ENCODE measurements at places on chromosomes 7 and 10. TPM values are rescaled to one million over a fixed set of nuclear protein-coding genes. Genes with fewer than 3 reads are reported as not detected.

DNA sequence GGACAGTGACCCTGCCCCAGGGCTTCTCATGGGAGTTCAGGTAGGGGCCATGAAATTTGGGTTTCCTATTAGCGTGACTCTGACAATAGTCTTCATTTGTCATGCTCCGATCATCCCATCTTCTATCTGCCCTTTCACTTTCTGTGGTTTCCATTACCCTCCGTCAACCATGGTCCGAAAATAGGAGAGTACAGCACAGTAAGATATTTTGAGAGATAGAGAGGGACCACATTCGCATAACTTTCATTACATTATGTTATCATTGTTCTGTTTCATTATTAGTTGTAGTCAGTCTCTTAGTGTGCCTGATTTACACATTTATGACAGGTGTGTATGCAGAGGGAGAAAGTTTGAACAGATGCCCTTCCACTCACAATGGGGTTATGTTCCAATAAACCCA, 649.2 kb downstream of the SDK1 start:
- no peak overlapping the region for H3K27ac ChIP-seq
- H3K36me3 ChIP-seq = no peaks in the 10 kb centered on the region
- peaks cover 68% of the 10 kb centered on the region for H3K27me3 ChIP-seq
- no peak for DNase-seq
- no peak overlapping the region for H3K4me3 ChIP-seq

GRCh38 chr7:16851829-16852228, 30.0 kb downstream of the AGR3 start:
- no peak overlapping the region for H3K4me3 ChIP-seq
- no peaks in the 10 kb centered on the region for H3K27me3 ChIP-seq
- H3K36me3 ChIP-seq = no peaks in the 10 kb centered on the region

GRCh38 chr10:105615715-105616365, 974.8 kb downstream of the SORCS3 start:
- no peak for DNase-seq
- no peaks in the 10 kb centered on the region for H3K4me1 ChIP-seq
- H3K27ac ChIP-seq = no peak overlapping the region

GRCh38 chr7:96327429-96327828, 5.5 kb upstream of the SLC25A13 start:
- H3K27ac ChIP-seq = peak overlapping the region; percentile 39
- H3K4me1 ChIP-seq = peaks cover 32% of the 10 kb centered on the region
- DNase-seq = peak; percentile 38
- H3K4me3 ChIP-seq = no peak overlapping the region
- H3K27me3 ChIP-seq = no peaks in the 10 kb centered on the region
- no peaks in the 10 kb centered on the region for H3K36me3 ChIP-seq

GRCh38 chr10:53622201-53622600, 849.6 kb upstream of the MBL2 start:
- H3K27ac ChIP-seq = no peak overlapping the region
- no peaks in the 10 kb centered on the region for H3K4me1 ChIP-seq
- no peak overlapping the region for H3K4me3 ChIP-seq
- no peaks in the 10 kb centered on the region for H3K36me3 ChIP-seq

DNA sequence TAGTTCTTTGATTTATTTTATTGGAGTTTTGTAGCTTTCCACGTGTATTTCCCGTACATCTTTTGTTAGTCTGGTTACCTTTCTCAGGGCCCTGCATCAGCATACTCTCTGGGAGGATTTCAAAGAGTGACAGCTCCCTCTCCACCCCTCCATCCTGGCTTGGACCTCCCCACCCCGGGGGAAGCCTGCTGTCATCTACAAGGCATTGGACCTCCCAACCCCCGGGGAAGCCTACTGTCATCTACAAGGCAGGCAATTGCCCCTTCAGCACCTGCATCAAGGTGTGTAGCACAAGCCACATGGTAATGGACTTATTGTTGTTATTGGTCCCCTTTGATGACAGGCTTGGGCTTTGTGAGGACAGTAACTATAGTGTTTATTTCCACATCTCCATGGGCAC, 390.1 kb downstream of the TCERG1L start:
- H3K27me3 ChIP-seq = peaks cover 7% of the 10 kb centered on the region
- H3K36me3 ChIP-seq = no peaks in the 10 kb centered on the region
- no peaks in the 10 kb centered on the region for H3K4me1 ChIP-seq
- no peak overlapping the region for H3K27ac ChIP-seq

GRCh38 chr10:26479766-26480492, 41.8 kb downstream of the APBB1IP start:
- no peak overlapping the region for H3K4me3 ChIP-seq
- H3K27ac ChIP-seq = no peak overlapping the region

DNA sequence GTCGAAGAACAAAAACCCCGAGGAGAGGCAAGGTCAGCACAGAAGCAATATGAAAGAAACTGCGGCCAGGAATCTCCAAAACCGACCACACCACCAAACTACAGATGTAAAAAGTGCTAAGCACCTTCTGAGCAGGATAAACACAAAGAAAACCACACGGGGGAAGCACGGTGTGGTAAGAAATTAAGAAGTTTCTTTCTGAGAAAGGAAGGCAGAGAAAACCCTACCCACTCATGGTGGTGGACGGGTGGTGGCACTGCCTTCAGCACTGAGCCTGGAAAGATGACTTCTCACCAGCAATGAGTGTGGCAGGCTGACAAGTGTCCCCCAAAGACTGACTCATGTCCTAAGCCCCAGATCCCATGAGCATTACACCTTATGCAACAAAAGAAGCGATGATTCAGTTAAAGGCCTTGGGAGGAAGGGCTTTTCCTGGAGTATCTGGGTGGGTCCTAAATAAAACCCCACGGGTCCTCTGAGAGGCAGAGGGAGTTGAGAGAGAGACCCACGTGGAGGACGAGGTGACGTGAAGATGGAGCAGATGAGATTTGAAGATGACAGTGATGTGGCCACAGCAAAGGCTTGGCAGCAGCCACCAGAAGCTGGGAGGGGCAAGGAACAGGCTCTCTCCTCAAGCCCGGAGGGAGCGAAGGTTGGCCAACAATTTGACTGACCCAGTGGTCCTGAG, 124.9 kb downstream of the DLG5 start:
- H3K36me3 ChIP-seq = peaks cover 24% of the 10 kb centered on the region
- no peak overlapping the region for H3K4me3 ChIP-seq
- no peak overlapping the region for H3K27ac ChIP-seq
- peaks cover 6% of the 10 kb centered on the region for H3K4me1 ChIP-seq
- no peak for DNase-seq

DNA sequence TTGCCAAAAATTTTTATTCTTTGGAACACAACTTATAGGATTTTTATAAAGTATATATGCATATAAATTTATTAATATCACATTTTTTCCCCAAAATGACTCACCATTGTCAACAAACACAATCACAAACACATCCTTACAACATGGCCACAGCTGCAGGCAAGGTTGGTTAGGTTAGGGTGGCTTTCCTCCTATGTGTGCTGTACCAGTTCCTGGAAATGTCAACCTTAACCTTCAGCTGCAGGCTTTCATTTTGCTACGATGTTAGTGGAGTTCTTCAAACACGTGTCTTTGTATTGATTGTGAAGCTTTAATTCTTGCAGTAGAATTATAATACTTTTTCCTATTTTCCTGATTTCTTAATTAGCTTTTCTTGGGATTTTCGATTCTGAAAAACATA, 185.8 kb downstream of the PTEN start:
- H3K4me1 ChIP-seq = no peaks in the 10 kb centered on the region
- no peak for DNase-seq
- no peak overlapping the region for H3K4me3 ChIP-seq
- no peaks in the 10 kb centered on the region for H3K36me3 ChIP-seq

DNA sequence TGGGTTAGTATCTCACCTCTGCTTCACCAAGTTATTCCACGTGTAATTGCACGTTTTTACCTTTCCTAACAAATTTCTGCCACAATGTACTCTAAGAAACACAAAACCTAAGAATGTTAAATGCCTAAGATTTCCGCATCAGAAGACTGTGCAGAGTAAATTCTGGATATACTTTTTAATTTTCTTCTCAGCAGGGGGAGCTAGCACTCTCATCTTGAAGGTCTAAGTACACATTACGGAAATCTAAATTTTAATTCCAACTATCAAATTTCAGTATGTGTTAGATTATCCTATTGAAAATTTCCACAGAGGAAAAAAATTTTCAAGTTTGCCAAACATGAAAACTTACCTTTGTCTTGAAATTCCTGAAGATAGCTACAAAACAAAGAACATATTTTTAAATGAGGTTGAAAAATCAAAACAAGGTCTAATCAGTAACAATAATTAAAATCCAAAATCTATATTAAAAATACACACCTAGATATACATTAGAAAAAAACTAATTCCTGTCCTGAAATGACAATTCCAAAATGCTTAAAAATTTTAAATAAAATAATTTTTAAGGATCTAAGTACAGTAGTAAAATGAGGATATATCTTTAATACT, 10.5 kb downstream of the SKAP2 start:
- no peak for DNase-seq
- H3K27ac ChIP-seq = no peak overlapping the region
- H3K4me1 ChIP-seq = peaks cover 24% of the 10 kb centered on the region
- H3K36me3 ChIP-seq = peaks cover 38% of the 10 kb centered on the region
- H3K4me3 ChIP-seq = no peak overlapping the region

DNA sequence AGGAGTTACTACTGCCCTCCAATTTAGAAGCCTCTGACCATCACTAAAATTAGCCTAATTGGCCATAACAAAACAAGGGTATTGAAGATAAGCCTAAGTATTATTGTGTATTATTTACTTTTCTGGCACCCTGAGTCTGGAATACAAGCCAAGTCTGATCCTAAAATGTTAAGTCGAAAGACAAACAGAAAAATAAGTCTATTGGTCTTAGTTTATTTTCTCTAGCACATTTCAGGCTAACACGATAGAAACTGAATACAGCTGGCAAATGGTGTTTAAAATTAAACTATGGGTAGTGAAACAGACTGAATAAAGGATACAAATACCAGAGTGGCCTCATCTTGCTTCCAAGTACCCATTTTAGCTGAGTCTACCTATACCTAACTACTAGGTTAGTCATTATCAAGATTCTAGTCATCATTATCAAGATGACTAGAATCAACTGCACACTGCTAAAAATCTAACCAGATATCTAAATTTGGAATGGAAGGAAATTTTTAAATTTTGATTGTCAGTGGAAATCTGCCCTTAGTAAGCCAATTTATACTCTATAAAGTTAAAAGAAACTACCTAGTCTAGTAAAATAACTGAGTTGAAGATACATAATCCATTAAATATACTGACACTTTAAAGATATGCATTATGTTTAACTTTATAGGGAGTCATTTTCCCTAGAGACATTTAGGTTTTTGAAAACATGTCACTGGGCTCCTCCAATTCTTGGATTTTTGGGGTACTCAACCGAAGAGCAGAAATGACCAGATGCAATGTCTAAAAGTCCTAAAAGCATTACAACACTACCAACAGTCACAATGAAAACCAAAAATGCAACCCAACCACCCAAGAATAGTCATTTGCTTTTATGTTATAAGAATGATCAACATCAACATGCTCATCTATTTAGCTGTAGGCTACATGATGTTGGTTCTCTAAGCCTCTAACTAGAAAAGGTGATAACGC, 80.9 kb downstream of the NT5C2 start:
- H3K36me3 ChIP-seq = peaks cover 8% of the 10 kb centered on the region
- no peaks in the 10 kb centered on the region for H3K4me1 ChIP-seq
- H3K27me3 ChIP-seq = no peaks in the 10 kb centered on the region

- no peak overlapping the region for H3K27ac ChIP-seq
- no peak for DNase-seq
- peaks cover 99% of the 10 kb centered on the region for H3K36me3 ChIP-seq
- no peak overlapping the region for H3K4me3 ChIP-seq
These were observed 138.3 kb downstream of the EGFR start for GRCh38 chr7:55156919-55157763.

GRCh38 chr10:82071231-82071630, 196.2 kb downstream of the NRG3 start:
- H3K36me3 ChIP-seq = no peaks in the 10 kb centered on the region
- no peak overlapping the region for H3K4me3 ChIP-seq
- no peaks in the 10 kb centered on the region for H3K27me3 ChIP-seq
- DNase-seq = no peak
- no peak overlapping the region for H3K27ac ChIP-seq
- H3K4me1 ChIP-seq = no peaks in the 10 kb centered on the region

DNA sequence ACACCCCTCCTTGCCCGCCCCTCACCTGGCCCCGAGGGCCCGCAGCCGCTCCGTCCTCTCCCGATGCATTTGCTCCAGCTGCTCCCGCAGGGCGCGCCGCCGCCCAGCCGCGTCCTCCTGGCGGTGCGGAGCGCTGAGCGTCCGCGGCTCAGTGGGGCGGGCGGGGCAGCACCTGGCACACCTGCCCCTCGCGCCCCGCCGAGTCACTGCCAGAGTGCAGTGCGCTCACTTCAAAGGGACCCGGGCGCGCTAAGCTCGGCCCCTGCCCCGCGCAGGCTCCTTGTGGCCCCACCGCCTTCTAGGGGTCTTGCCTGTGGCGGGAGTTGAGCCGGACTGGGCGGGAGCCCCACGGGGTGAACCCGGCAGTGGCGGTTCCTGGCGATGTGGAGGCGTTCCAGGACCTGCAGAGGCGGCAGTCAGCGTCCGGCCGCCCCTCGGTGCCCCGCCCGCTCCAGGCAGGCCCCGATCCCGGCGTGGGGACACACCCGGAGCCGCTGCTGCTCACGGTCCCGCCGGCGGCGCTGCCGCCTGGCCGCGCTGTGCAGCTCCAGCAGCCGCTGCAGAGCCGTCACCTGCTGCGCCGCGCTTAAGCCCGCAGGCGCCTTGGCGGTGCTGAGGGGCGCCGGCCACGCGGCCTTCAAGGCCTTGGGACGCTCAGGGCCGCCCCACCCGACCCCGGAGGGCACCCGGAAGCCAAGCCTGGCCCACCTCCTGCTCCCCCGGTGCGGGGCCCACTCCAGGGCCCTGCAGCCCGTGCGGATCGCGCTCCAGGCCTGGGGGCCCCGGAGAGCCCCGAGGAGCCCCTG, 6.7 kb downstream of the ATP6V1F start:
- no peaks in the 10 kb centered on the region for H3K27me3 ChIP-seq
- peaks cover 38% of the 10 kb centered on the region for H3K4me1 ChIP-seq
- peak; percentile 48 for DNase-seq
- H3K27ac ChIP-seq = no peak overlapping the region

DNA sequence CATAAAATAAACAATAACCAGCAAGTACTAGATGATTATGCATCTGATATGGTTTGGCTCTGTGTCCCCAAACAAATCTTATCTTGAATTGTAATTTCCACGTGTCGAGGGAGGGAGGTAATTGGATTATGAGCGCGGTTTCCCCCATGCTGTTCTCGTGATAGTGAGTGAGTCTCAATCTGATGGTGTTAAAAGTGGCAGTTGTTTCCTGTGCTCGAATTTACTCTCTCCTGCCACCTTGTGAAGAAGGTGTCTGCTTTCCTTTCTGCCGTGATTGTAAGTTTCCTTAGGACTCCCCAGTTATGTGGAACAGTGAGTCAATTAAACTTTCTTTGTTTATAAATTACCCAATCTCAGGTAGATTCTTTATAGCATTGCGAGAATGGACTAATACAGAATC, 15.1 kb downstream of the CNTNAP2 start:
- no peaks in the 10 kb centered on the region for H3K27me3 ChIP-seq
- H3K36me3 ChIP-seq = no peaks in the 10 kb centered on the region
- no peaks in the 10 kb centered on the region for H3K4me1 ChIP-seq
- no peak overlapping the region for H3K27ac ChIP-seq
- no peak overlapping the region for H3K4me3 ChIP-seq

Gene MYH16
- total RNA-seq = 11.7 TPM

Gene CYP26A1
- 2.2 TPM for total RNA-seq

Gene SMO
- total RNA-seq = 1.9 TPM

Gene DKK1
- total RNA-seq = 75.2 TPM

Gene CTAGE15
- 0.20 TPM for total RNA-seq

Gene PITX3
- total RNA-seq = not detected

Gene TAC1
- not detected for total RNA-seq

Gene LRRD1
- not detected for total RNA-seq
